Type B pancreatic cell (in vitro differentiated cells): ENCODE measurements at places on chromosomes 12 and 14. TPM values are rescaled to one million over a fixed set of nuclear protein-coding genes. Genes with fewer than 3 reads are reported as not detected.

Gene ATXN7L3B
- total RNA-seq = 57.6 and 67.3 TPM in 2 replicates

- DNase-seq = no peak
These were observed 161.0 kb downstream of the SLC38A4 start for GRCh38 chr12:46664761-46665287.

DNA sequence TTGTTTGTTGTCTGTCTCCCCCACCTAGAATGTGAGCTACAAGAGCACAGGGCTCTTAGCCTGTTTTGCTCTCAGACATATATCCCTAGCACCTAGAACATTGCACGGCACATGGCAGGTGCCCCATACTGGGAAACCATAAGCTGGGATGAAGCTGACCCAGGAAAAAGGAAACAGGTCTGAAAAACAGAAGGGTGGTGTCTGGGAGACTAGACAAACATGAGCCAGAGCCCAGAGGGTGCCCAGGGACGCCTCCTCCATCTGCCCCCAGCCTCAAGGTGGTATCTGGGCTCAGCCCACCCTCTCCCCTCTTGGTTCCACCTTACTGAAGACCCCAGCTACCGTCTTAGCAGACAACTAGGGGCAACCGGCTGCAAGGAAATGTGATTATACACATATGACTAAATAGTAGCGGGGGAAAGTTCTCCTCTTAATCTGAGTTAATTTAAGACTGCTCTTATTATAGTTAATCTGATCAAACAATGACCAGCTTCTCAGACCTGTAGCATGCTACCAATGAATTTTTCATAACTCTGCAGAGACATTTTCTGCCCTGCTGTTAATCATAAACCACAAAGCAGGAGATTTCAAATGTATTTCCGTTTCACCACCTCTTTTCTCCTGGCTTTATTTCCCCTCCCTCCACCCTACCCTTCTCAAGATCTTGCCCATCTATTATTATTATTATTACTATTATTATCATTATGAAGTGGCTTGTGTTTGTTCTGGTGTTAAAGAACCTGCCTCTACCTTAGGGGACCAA, 31.9 kb downstream of the KSR2 start:
- DNase-seq = no peak

- DNase-seq = no peak
These were observed 76.1 kb upstream of the BTG1 start for GRCh38 chr12:92221656-92222315.

Gene MEG3
- total RNA-seq = 0.68 and 0.74 TPM in 2 replicates

Gene DNAJC22
- total RNA-seq = 3.6 and 5.0 TPM in 2 replicates

GRCh38 chr14:68733086-68733914, 59.6 kb downstream of the ZFP36L1 start:
- no peak for DNase-seq

- no peak for DNase-seq
These were observed 11.2 kb upstream of the SH2B3 start for GRCh38 chr12:111394480-111394879.

DNA sequence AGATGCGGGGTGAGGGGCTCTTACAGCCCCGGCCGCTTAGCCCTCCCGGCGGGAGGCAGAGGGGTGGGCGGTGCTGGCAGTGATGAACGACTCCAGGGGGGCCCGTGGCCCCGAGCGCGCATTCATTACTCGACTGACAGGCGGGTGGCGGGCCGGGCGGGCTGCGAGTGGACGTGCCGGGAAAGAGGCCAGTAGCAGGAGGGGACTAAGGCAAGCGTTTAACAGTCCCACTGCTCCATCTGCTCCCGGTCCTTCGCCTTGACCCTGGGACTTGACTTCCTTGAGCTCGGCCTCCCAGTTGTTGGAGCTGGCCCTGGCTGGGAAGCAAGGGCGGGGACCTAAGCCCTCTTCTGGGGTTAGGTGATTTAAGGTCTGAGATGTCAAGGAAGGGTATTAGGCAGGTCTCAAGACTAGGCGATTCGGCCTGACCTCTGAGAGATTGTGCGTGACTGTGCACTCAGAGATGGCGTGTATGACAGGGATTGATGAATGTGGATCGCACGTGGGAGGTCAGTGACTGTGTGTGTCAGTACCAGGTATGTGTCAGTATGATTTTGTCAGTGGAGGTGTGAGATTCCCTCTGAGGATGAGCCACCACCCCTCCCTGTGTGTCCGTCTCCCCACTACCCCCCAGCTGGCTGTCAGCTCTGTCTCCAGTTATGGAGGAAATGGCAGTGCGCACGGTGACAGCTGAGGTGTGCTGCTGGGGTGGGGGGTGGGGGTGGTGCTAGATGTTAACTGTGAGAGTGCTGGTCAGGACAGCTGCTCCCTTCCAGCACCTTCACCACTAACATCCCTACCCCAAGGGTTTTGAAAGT, 3.6 kb upstream of the DNAJC22 start:
- no peak for DNase-seq

- DNase-seq = no peak
These were observed 2.4 kb upstream of the WIF1 start for GRCh38 chr12:65123435-65124063.

GRCh38 chr12:112891093-112892024, 15.4 kb upstream of the OAS1 start:
- peak; percentile 55 for DNase-seq

GRCh38 chr12:27667540-27667939, 28.7 kb upstream of the REP15 start:
- DNase-seq = no peak

GRCh38 chr14:52244997-52245396, 22.5 kb upstream of the PTGDR start:
- DNase-seq = no peak

DNA sequence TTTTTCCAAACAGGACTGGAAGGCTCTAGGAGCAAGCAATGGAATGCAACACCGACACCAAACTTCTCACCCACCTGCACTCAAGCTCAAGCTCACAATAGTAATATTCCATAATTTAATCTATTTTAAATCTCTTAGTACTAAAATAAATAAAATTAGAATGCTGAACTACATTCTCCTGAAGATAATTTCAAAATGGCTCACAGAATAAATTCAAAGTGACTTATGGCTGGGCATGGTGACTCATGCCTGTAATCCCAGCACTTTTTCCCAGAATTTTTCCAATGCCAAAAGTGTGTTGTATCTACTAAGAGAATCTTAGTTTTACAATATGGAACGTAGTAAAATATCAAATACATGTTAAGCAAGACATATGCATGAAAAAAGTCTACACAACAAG, 31.5 kb downstream of the DUSP16 start:
- DNase-seq = no peak

DNA sequence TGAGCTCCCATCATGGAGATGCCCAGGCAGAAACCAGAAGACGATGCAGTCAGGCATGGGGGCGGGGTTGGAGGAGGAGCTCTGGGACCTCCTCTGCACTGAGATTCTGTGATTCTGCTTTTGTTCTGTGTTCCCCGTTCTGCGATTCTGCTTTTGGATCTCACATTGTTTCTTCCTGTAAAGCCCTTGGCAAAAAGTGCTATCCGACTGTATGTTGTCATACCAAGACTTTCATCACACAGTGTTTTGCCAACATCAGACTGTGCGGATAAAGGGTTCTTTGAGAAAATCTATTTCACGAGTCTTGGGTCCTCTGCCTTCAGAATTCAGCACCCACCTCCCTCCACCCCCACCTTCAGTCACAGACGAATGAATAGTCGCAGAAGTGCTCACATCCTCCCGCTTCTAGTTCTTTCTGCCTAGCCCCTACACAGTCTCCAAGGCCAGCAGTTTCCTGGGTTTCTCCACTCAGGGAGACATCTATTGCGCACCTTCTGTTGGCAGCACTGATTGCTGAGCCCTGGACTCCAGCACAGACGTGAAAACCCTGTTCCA, 24.7 kb upstream of the PWP1 start:
- no peak for DNase-seq

Gene ANO4
- 4.8 and 7.3 TPM in 2 replicates for total RNA-seq

GRCh38 chr12:123397400-123397799, 13.5 kb downstream of the KMT5A start:
- DNase-seq = no peak

- no peak for DNase-seq
These were observed 52.3 kb downstream of the IRAK3 start for GRCh38 chr12:66241061-66242043.

- no peak for DNase-seq
These were observed 21.4 kb downstream of the SMOC1 start for GRCh38 chr14:69900603-69901002.

- DNase-seq = no peak
These were observed 469.6 kb downstream of the RGS6 start for GRCh38 chr14:72401632-72402376.

GRCh38 chr14:39169541-39169900, 612 bp downstream of the TRAPPC6B start:
- no peak for DNase-seq

- no peak for DNase-seq
These were observed 855.6 kb upstream of the TMEM132C start for GRCh38 chr12:127411166-127411915.

DNA sequence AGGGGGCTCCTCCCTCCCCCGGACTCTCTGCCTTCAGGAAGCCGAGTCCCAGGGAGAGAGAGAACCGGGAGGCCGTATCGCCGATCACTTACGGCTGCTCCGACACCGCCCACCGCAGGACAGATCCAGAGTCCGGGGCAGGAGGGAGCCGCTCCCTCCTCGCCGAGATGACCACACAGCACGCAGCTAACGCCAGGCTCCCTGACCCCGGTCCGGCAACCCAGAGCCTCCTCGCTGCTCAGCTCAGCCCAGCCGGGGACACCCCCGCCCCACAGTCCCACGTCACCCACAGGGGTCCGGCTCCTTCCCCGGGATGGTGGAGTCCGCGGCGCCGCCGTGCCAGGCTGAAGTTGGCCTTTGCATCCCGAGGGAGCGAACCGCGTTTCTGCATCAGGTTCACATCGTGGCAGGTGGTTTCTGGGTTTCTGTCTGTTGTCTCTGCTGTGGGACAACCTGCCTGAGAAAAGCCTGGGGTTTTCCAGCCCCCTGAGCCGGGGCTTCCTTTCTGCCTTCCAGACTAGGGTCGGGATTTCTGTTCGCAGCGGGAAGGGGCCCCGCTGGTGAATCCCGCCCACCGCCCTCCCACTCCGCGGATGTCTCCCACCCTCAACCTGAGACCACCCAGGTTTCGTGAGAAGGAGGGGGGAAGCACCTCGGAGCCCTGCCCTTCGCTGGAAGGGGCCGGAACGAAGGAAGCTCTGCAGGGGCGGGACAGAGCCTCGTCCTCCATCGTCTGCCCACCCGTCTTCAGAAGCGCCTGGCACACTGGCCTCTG, 61.2 kb downstream of the NOC4L start:
- no peak for DNase-seq

Gene FAM181A
- 1.2 TPM in 1 of 2 replicates, not detected in the other for total RNA-seq
